ENCODE measurements at places on chromosomes 13 and 19.

DNA sequence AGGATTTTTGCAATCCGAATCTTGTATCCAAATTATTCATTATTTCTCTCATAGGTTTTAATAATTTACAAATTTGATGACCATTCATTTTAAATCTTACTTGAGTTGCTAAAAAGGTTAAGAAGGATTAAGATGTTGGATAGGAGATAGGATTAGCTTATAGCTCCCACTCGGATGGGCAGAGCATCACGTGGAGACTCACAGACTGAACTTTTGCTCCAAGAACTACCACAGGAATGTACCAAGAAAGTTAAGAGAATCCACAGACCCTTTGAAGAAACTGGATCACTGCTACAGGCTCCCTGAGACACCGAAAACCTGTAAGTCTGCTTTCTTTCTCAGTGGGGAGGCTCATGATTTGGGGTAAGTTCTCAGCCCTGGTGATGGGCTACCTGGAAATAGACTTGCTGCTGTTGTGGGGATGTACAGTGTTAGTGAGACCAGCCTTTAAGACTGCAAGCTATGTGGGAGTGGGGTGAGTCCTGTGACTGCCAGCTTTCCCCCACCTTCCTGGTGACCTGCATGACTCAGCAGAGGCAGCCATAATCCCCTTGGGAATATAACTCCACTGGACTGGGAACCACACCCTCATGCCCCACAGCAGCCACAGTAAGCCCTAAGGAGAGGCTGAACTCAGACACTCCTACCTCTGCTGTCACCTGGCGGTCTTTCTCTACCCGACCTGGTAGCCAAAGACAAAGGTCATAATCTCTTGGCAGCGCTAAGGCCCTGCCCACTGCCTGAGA lies 1458.0 kb downstream of the OLFM4 start:
- DNase-seq: no peak

DNA sequence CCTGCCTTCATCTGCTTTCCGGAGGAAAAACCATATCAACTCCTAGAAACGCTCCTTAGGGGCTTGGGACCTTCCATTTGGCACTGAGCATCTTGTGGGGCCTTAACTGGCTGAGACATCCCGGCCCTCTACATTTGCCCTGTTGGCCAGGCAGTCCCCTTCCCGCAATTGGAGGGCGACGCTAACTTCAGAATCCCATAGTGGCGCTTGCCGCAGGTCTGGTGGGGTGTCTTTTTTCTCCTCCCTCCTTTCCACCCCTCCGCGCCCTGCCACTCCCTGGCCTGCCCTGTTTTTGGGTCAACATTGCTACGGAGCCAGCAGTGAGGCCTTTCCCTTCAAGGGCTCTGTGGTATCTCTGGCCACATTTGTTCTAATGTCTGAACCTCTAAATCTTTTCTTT lies 13.6 kb upstream of the CRTC1 start:
- no peak for DNase-seq

DNA sequence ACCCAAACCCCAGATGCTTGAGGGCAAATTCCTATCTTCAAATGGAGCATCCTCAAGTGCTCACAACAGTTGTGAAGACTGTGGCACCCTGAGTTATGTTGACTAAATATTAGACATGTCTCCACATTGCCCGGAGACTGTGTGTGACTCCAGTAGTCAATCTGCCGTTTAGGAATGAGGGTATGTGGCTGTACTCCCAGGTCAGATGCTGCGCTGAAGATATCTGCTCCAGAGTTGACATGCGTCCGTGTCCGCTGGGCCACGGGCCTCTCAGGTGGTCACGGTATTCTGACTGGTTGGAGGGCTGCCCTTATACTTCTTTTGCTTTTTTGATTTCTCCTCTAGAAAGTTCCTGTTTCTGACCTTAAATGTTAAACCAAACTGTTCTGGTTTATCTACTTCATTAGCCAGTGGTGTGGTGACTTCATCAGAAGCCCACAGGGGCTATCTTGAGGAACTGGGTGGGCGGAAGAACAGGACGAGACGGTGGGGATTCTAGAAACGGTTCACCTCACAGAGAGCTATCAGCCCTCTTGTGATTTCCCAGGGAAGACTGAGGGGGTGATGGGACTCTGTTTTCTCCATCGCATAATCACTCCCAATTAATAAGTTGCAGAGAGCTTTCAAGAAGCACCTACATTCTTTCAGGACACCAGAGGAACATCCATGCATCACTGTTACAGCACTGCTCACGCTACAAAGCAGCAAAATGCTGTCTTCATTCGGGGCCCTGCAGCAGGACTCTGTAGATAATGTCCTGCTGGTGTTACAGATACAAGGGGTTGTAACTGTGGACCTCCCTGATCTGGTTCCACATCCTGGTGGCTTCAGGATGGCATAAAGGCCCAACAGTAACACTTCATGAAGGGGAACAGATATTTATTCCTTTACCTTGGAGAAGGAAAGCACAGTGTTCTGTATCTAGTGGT lies 1.3 kb upstream of the LCP1 start:
- no peak for DNase-seq

GRCh38 chr13:72567566-72567965 lies 159.9 kb downstream of the MZT1 start:
- no peak for DNase-seq

DNA sequence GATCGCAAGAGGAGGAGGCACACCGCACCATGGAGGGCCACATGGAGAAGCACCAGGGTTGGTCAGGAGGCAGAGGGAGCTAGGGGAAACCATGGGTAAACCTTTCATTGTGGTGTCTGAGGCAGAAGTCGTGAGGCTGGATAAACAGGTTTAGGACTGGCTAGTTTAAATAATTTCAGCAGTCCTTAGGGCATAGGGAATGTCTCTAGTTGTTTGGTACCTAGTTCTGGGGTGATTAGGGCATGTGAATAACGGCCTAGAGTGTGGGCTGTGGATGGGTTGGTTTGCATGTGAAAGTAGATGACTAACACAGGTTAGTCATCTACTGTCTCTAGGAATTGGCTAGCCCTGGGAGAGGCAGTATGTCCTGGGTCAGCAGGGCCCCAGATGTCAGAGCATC lies 102.3 kb downstream of the STOML3 start:
- no peak for DNase-seq

- no peak for DNase-seq
These were observed 29.8 kb upstream of the RAP2A start for GRCh38 chr13:97403893-97404750.

DNA sequence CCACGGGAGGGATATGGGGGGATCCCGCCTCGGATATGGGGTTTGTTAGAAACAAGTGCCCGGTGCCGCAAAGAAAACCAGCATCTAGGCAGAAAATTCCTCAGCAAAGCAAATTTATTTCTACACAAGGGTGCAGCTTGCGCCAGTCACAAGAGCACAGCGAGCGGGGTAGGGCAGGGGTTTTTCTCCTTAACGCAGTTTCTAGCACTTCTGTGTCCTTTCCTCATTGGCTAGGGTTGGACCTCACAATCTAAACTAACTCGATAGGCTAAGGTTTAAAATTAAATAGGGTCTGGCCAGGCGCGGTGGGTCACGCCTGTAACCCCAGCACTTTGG lies 595 bp downstream of the ZNF440 start:
- DNase-seq: no peak

- DNase-seq: peak; percentile 78
These were observed 816 bp downstream of the USF2 start for GRCh38 chr19:35269438-35270117.

DNA sequence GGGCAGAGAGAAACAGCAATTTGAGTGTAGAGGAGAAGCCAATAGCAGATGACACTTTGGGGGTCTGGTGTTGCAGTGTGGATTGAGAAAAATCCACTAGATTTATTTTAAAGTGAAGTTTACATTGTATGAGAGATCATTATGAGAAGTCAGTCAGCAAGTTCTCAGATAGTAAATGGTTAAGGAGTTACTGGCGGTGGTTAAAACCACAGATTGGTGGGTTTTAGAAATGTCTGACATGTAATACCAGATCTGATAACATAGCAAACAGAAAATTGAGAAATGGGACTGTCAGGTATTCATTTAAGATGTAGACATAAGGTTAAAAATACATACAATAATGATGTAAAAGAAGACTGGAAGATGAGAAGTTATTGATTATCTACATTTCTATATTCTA lies 7.2 kb downstream of the ABHD13 start:
- DNase-seq: peak; percentile 17

- DNase-seq: no peak
These were observed 18.8 kb downstream of the HIPK4 start for GRCh38 chr19:40370997-40371801.

DNA sequence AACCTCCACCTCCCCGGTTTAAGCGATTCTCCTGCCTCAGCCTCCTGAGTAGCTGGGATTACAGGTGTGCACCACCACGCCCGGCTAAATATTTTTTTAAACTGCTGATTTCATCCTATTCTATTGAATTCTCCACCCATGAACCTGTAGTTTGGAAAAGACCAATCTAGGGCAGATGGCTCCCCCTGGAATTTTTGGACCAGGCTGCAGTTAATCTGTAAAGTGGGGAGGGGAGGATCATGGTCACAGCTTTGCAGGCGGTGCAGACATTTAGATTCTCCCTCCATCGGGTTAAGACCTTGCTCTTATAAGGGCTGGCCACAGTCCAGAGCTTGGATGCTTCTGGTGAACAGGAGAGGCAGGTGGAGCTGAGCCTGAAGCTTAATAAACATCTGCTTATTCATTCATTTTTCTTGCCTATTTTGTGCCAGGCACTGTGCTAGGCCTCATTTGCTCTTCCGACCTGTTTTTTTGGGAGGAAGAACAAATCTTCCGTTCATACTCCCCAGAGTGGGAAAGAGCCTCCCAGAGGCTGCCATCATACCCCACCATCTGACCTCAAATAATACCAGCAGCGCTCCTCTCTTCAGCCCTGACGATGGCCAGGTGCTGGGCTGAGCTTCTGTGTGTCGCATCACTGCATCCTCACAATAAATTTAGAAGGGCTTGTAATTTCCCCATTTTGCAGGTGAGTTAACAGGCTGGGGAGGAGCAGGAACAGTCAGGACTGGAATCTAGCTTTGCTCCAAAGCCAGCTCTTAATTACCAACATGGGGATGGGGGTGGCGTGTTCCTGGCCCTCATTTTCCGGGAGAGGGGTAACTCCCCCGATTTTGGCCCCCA lies 902 bp upstream of the CCDC106 start:
- no peak for DNase-seq

- no peak for DNase-seq
These were observed 7.4 kb downstream of the C19orf25 start for GRCh38 chr19:1471515-1472160.

GRCh38 chr19:57558525-57558924 lies 1.1 kb downstream of the ZNF550 start:
- no peak for DNase-seq

- DNase-seq: no peak
These were observed 783 bp downstream of the RHPN2 start for GRCh38 chr19:33063753-33064457.

GRCh38 chr19:34644991-34645461 lies 31.9 kb downstream of the SCGB2B2 start:
- no peak for DNase-seq

- no peak for DNase-seq
These were observed 806 bp downstream of the MAST1 start for GRCh38 chr19:12838886-12839756.

DNA sequence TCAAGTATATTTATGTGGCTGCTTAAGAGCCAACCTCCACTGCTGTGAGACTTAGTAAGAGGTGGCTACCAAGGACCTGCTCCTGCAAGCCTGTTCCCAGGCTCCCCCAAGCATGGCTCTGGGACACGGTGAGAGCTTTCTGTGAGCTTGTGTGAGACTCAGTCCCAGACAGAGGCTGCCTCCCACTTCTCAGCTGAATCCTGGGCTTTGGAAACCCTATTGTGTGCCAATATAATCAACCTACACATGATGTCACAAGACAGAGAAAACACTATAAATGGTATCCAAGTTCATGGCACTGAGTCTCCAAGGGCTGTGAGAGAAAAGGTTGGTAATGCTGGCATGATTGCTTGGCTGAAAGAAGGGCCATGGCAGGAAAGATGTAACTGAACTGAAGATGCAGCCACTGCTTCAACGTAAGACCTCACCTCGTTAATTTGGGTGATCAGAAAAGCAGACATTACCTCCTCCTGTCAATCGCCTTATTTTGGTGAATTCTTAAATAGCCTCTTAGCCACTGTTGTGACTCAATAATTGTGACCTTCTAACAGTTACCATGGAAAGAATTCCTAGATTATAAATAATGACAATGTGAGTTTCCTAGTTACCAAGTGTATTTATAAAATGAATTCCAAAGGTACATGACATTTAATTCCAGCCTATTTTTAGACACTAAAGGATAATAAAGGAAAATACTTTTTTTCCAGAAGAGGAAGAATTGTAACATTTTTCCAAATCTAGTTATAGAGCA lies 332.0 kb downstream of the IRS2 start:
- no peak for DNase-seq

DNA sequence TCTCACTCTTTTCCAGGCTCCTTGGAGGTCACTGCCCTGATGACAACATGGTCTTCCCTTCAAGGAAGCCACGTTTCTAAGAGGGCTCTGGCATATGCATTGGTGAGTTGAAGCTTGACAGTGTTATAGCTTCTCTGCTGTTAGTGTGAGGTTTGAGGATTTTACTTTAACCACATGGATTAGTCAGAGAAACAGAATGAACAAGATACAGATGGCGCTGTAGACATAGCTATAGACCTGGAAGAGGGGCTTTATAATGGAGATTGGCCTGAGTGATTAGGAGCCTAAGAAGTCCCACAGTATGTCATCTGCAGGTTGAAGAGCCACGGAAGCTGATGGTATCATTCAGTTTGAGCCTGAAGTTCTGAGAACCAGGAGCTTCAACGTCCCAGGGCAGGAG lies 18.4 kb upstream of the URI1 start:
- DNase-seq: no peak

GRCh38 chr13:103762523-103762922 lies 696.3 kb upstream of the SLC10A2 start:
- no peak for DNase-seq

DNA sequence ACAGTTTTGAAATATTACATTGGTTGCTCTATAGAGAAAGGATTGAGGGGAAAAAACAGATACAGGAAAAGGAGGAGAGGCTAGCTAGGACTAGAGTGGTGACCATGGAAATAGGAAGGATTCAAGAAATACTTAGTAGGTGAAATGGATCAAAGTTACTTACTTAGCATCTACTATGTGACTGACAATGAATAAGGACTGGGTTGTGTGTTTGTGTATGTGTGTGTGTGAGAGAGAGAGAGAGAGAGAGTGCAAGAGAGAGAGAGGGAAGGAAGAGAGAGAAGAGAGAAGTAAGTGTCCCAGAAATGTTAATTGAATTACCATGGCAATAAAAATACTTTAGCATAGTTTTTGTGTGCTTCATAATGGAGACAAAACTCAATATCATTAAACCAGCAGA lies 7.9 kb downstream of the GPC6 start:
- no peak for DNase-seq

DNA sequence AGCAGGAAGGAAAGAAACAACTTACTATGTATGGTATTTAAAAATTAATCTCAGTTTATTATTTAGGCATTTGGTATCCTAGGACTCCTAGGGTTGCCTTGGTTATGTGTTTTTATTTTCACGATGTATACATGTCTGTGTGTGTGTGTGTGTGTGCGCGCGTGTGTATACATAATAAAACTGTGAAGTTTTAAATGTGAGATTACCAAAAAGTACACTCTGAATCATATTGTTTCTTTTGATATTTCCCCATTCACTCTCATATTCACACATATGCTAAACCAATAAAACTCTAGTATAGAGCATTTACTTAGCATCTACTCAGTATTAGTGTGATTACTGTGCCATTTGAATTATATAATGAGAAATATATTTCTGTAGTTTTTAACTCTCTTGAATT lies 30.8 kb upstream of the NDFIP2 start:
- DNase-seq: peak; percentile 46
